ENCODE measurements at places on chromosomes 2 and 18.

GRCh38 chr2:39445934-39446333 is 8.8 kb upstream of the MAP4K3 start:
- DNase-seq: no peak

- no peak for DNase-seq
Observed at GRCh38 chr18:53551868-53552426, 672.5 kb downstream of the MBD2 start.

GRCh38 chr2:64860276-64860885 is 128.8 kb upstream of the SLC1A4 start:
- no peak for DNase-seq

DNA sequence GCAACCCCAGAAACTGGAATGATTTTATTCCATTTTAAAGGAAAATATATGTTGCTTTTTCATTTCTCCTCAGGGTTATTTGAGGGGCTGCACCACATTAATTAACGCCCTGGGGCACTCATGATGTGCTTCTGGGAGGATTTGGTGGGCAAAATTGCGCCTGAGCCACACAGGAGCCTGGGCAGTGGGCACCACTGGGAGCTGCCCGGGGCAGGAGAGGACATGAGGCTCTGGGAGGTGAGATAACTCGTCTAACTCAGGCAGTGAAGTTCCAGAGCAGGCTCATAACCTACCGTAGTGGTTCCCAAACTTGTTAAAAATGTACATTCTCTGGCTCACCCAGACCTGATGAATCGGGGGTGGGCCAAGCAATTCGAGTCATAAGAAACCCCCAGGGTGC is 68.3 kb downstream of the EDAR start:
- no peak for DNase-seq

- DNase-seq: peak; percentile 27
Observed at GRCh38 chr2:171160956-171161740, 455 bp upstream of the TLK1 start.

DNA sequence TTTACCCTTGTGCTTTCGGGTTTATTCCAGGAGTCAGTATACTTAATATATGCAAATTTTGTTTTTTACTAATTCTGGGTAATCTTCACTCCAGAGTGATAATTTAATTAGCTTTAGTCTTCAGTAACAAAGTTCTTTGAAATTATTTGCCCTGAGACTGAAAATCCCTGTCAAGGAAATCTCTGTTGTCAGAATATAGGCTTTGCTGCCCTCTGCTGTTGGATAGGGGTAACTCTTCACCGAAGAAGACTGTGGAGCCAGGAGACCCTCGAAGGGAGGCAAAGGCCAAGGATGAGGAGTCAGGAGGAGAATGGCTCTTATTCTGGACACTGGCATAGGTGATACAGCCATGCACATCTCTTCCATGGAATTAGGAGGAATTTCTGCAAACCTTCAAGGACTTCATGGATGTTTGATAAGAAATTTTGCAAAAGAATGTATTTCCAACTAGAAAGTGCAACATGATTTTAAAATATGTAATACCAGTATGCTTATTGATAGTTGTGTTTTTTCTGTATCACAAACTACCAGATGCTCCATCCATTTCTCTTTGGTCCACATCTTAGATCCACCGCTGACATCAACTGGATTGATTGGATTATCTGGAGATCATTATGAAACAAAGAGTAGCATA is 182.3 kb downstream of the RDH14 start:
- no peak for DNase-seq

DNA sequence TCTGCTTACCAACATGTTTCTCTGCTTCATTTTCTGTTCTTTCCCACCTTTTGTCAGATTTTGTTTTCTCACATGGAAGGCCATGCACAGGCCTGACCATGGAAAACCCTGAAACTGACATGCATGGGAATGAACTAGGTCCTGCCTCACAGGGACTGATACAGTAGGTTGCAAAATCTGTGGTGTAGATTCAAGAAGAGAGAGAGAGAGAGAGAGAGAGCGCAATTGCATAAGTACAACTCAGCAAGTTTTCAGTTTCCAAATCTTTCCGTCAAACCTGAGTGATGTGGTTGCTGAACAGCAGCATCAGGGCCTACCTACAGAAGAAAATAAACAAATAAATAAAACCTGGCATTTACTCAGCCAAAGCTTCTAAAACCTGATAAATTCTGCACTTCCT is 87.5 kb upstream of the RNF152 start:
- DNase-seq: no peak

DNA sequence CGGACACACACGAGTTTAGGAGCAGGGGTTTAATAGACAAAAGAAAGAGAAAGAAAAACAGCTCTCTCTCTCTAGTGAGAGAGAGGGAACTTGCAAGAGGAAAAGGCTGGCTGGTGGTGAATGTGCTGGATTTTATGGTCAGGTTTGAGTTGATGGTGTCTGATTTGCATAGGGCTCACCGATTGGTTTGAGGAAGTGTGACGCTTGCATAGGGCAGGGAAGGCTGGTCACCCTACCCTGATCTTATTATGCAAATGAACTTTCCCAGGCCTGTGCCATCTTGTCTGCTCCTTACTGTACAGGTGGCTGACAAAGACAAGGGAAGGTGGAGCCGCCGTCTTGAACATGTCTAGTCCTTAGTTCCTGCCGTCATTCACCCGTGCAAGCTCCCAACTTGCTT is 408.9 kb downstream of the RIT2 start:
- no peak for DNase-seq

GRCh38 chr2:8623958-8624591 is 57.8 kb upstream of the ID2 start:
- no peak for DNase-seq

DNA sequence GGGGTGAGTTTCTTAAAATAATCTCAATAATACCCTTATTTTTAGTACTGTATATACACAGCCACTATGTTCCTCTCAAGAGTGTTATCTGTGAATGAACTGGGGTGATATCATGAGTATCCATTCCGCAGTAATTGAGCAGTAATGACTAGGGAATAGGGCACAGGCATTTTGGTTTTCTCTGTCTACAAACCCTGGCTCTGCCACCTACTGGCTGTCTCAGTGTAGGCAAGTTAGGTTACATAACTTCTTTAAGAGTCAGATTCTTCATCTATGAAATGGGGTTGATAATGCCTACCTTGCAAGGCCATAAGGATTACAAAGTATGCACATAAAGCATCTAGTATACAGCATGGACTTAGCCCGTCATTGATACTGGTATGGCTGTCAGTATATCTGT is 555.8 kb downstream of the NRXN1 start:
- DNase-seq: no peak

DNA sequence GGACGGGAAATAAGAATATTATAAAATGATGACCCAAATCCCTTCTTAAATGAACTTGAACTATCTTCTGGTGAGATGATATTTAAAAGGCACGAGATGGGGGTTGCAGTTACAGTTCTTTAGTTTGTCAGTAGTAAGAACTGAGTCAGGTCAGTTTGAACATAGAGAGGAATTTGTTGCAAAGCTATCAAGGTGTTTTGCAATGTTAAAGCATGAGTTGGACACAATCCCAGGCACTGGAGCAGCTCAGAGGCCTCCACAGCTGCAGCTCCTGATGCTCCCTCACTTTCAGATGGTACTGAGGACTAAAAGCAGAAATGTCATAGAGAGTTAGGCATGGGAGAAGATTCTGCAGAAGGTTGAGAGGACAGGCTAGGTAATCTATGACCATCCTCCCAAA is 236.0 kb downstream of the BCL2 start:
- DNase-seq: no peak

GRCh38 chr2:234999740-235000425 is 48.1 kb downstream of the SH3BP4 start:
- DNase-seq: no peak

DNA sequence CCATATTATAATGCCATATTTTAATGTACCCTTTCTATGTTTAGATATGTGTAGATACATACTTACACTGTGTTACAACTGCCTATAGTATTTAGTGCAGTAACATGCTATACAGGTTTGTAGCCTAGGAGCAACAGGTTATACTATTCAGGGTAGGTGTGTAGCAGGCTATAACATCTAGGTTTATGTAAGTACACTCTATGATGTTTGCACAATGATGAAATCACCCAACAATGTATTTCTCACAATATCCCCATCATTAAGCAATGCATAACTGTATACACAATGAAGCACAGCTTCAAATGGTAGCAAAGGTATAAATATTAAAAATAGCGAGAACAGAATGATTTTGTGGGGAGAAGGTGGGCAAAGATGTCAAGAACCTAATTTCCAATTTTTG is 117.8 kb downstream of the DYM start:
- no peak for DNase-seq

DNA sequence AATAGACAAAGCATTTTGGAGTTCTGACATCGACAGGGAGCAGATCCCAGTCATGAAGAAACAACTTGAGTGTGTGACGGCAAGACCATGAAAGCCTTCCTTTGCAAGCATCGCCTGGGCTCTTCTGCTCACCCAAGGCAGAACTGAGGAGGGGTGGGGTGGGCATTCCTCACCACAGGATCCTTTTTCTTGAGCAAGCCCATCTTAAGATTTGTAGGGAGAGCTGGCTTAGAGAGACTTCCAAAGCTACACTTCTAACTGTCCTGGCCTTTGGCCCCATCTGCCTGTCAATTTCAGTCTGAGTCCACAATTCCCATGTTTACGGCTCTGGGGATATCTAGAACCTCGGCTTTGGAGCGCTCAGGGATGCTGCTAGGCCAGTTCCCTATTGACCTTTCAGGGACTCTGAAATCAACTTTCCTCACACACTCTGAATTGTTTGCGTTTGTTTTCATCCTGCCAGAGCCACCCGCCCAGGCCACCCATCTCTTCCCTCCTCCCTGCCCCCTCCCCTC is 3.7 kb downstream of the KLHL14 start:
- DNase-seq: no peak

GRCh38 chr18:3748086-3748485 is 298.1 kb downstream of the TGIF1 start:
- DNase-seq: no peak

DNA sequence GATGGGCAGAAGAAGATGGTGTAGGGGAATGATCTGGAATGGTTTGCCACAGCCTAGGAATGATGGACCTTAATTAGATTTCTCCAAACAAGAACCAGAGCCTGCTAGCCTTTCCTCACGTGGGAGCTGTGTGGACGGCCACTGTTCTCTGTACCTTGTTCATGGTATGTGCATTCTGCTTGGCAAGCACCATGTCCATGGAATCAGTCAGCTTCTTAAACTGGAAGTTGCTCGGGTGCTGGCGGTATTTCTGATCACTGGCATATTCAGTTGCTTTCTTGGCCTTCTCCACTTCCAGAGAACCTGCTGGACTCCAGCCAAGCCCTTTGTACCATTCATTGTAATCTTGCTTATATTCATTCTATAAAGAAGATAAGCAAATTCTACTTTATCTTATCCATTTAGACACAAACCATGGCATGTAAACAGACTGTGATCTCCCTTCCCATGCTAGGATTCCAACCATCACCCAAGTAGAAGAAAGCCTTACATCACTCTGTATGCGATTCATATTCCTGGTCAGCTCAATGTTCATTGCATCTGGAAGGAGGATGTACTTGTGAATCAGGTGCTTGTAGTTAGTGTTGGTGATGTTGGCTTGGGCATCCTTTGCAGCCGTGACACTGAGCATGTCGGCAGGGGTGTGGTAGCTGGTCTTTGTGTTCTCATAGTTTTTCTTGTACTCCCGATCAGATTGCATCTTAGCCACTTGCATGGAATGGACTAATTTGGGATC is 78.4 kb downstream of the NEB start:
- DNase-seq: no peak

DNA sequence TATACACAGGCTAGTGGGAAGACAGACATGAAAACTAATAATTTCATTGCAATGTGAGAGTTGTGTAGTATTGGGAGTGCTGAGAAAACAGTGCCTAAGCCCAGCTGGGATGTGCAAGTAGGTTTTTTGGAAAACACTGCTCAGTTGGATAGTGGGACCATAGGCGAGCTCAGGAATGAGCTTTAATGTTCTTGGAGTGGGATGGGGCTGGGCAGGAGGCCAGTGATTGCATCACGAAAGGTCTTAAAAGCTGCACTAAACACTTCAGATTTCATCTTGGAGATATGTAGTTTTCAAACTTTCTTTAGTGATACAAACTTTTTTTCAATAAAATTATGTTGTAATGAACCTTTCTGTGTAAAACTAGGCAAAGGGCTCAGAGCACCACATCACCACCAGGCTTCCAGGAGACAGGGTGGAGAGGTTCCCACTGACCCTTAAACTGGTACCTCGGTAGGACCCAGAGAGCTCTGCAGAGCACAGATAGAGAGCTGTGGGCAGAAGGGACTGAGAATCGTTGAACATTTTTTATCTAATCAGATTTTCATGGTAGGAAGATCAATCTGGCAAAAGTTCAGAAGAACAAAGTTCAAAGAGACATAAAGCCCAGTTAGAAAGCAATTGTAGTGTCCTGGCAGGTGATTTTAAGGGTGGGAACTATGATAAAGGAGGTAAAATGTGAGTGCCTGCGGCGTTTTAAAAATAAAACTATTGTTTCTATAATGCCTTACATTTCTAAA is 176.2 kb downstream of the TRABD2A start:
- DNase-seq: no peak

GRCh38 chr2:10385933-10386773 is 62.0 kb downstream of the ODC1 start:
- no peak for DNase-seq

- no peak for DNase-seq
Observed at GRCh38 chr2:65788556-65788955, 356.2 kb upstream of the SPRED2 start.

DNA sequence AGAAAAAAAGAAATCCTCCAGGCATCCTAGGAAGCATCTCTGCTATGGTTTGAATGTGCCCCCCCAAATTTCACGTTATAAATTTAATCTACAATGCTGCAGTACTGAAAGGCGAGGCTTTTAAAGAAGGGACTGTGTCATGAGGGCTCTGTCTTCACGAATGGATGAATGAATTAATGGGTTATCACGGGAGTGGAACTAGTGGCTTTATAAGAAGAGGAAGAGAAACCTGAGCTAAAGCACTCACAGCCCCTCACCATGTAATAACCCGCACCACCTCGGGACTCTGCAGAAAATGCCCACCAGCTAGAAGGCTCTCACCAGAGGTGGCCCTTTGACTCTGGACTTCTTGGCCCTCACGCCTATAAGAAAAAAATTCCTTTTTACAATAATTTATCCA is 27.6 kb downstream of the RNU4ATAC start:
- DNase-seq: no peak

- DNase-seq: no peak
Observed at GRCh38 chr2:196184921-196185320, 13.5 kb upstream of the STK17B start.

DNA sequence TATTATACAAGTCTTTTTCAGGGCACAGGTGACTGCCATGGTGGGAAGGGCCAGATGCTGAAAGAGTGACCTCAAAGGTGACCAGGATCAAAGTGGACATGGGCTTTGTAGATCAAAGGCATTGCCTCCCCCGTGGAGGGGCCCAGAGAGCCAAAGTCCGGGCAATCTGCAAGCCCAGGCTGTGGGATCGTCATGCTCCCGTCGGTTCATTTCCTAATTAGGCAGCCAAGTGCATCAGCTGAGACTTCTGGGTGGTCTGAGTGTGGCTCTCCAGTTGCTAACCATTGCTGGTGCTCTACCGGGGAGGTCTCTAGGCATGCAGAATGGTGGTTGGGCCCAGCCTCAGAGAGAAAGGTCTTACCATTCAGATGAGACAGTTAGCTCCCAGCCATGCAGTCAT is 61.6 kb downstream of the TRIB2 start:
- no peak for DNase-seq
